Cardiac muscle cell (in vitro differentiated cells and primary cell): ENCODE measurements at places on chromosomes 2 and 18. TPM values are rescaled to one million over a fixed set of nuclear protein-coding genes. Genes with fewer than 3 reads are reported as not detected.

GRCh38 chr18:36675542-36675941, 153.3 kb downstream of the TPGS2 start:
- no peak for DNase-seq
- peaks cover 24% of the 10 kb centered on the region for H3K36me3 ChIP-seq
- H3K4me3 ChIP-seq: no peak overlapping the region
- no peaks in the 10 kb centered on the region for H3K4me1 ChIP-seq
- H3K27ac ChIP-seq: no peak overlapping the region

- H3K4me1 ChIP-seq: no peaks in the 10 kb centered on the region
- H3K4me3 ChIP-seq: no peak overlapping the region
- DNase-seq: no peak
- no peak overlapping the region for H3K27ac ChIP-seq
- no peaks in the 10 kb centered on the region for H3K36me3 ChIP-seq
Measured at GRCh38 chr2:16470936-16471490, 194.6 kb downstream of the CYRIA start.

GRCh38 chr2:119004602-119005001, 62.6 kb downstream of the MARCO start:
- H3K27ac ChIP-seq: no peak overlapping the region
- H3K4me3 ChIP-seq: no peak overlapping the region
- no peak for DNase-seq
- no peaks in the 10 kb centered on the region for H3K4me1 ChIP-seq
- H3K27me3 ChIP-seq: peaks cover 16% of the 10 kb centered on the region
- H3K36me3 ChIP-seq: no peaks in the 10 kb centered on the region

GRCh38 chr2:204425821-204426220, 119.5 kb upstream of the PARD3B start:
- DNase-seq: no peak
- no peaks in the 10 kb centered on the region for H3K36me3 ChIP-seq
- H3K27me3 ChIP-seq: no peaks in the 10 kb centered on the region
- no peaks in the 10 kb centered on the region for H3K4me1 ChIP-seq
- no peak overlapping the region for H3K27ac ChIP-seq

The CLEC4F gene
- polyA plus RNA-seq: not detected in 2 replicates

The SLC19A3 gene
- 0.35 TPM in 1 of 2 replicates, not detected in the other for polyA plus RNA-seq

- H3K27ac ChIP-seq: no peak overlapping the region
- no peak for DNase-seq
- H3K4me3 ChIP-seq: no peak overlapping the region
- no peaks in the 10 kb centered on the region for H3K27me3 ChIP-seq
Measured at GRCh38 chr2:68741805-68742306, 7.2 kb downstream of the ARHGAP25 start.

DNA sequence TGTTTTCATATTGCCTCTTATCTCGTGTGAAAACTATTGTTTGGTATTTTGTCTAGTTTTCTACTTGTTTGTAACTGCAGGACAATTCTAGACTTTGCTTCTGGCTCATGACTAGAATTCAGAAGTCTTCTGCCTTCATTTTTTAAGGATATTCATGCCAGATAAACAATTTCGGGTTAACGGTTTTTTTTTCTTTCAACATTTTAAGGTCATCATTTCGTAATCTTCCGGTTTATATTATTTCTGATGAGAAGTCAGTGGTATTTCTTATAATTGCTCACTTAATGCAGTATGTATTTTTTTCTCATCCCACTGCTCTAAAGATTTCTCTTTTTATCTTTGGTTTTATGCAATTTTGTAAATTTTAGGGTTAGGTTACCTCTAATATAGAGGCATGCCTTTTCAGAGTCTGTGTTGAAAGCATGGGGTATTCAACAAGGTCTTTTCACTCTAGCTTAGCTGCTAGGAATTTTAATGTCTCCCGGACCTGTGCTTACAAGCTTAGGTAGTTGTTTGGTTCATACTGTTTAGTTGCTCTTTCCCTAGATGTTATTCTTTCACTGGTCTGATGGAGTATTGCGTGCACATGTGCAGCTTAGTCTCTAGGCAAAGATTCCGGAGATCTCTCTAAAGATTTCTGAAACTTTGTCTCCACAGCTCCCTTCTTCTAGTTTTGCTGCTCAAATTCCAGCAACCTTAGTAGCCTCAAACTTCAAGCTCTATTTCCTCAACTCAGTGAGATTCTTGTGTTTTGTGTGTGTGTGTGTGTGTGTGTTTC, 198.1 kb downstream of the MCFD2 start:
- no peak overlapping the region for H3K27ac ChIP-seq
- peaks cover 16% of the 10 kb centered on the region for H3K4me1 ChIP-seq
- H3K27me3 ChIP-seq: no peaks in the 10 kb centered on the region
- no peak overlapping the region for H3K4me3 ChIP-seq

DNA sequence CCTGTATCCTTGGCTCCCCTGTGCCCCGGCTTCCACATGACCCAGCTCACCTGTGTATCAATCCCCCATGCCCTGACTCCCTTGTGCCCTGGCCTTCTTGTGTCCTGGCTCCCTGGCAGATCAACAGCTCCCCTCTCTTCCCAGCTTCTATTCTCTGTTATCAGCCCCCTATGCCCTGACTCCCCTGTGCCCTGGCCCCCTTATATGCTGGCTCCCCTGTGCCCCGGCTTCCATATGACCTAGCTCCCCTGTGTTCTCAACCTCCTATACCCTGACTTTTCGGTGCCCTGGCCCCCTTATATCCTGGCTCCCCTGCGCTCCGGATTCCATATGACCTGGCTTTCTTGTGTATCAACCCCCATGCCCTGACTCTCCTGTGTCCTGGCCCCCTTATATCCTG, 209.2 kb downstream of the LOXHD1 start:
- no peak for DNase-seq
- H3K36me3 ChIP-seq: peaks cover 10% of the 10 kb centered on the region
- no peak overlapping the region for H3K27ac ChIP-seq
- H3K4me1 ChIP-seq: no peaks in the 10 kb centered on the region

DNA sequence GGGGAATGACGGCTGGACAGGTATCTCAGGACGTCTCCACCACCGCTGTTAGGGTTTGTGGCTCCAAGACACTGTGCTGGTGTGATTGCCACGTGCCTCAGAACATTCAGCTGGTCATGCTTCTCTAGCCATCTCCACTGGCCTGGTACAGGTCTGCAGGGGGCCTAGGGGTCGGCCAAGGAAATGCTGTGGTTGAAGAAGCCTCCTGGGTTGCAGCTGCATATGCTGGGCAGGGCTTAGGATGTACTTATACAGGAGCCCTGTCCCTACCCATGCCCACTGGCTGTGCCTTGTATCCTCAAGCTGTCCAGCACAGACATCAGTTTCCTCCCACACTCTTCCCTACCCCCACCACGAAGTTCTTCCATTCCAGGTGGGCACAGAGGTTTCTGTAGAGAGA, 64.1 kb downstream of the NPPC start:
- no peak overlapping the region for H3K4me3 ChIP-seq
- no peak overlapping the region for H3K27ac ChIP-seq
- no peaks in the 10 kb centered on the region for H3K36me3 ChIP-seq
- DNase-seq: no peak
- H3K27me3 ChIP-seq: no peaks in the 10 kb centered on the region

- no peaks in the 10 kb centered on the region for H3K36me3 ChIP-seq
- H3K4me1 ChIP-seq: peaks cover 7% of the 10 kb centered on the region
- H3K4me3 ChIP-seq: peak within 1 kb of the TSS; percentile 78
Measured at GRCh38 chr2:19358242-19359020, at the start of gene OSR1. Gene OSR1 (minus strand): TSS chr2:19358623. CDS start chr2:19353805, 4,818 bp downstream.

- peaks cover 15% of the 10 kb centered on the region for H3K4me1 ChIP-seq
- no peak for DNase-seq
- H3K27ac ChIP-seq: no peak overlapping the region
- H3K27me3 ChIP-seq: no peaks in the 10 kb centered on the region
- no peak overlapping the region for H3K4me3 ChIP-seq
Measured at GRCh38 chr2:152456262-152456661, 121.3 kb downstream of the FMNL2 start.

The GPR148 gene
- 1.7 TPM in 1 of 2 replicates, not detected in the other for polyA plus RNA-seq

DNA sequence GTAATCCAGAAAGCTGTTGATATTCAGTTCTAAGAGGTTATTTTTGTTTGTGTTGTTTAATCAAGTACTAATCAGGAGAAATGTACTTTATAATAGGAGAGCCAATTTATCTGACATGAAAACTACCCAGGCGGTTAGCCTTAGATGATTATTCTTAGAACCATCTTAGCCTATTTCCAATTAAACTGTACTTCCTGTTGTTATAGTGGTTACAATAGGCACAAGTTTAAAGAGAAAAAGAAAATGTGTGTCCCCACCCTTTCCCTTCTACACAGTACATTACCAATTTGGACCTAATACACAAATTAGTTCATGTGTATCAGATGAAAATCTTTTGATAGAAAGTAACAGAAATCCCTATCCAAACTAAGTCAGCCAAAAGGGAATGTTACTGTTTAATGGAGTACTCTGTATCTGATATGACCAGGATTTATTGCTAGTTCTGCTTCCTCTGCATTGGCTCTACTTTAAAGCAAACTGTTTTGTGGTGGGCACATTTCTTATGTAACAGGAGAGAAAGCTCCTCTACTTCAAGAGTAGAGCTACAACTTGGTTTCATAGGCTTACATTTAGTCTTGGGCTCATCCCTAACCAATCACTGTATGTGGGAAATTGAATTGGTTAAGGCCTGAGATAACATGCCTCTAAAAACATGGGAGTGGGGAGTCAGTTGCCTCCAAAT, 217.9 kb downstream of the UBE2E3 start:
- no peaks in the 10 kb centered on the region for H3K4me1 ChIP-seq
- no peaks in the 10 kb centered on the region for H3K27me3 ChIP-seq
- H3K36me3 ChIP-seq: no peaks in the 10 kb centered on the region
- no peak overlapping the region for H3K4me3 ChIP-seq
- no peak overlapping the region for H3K27ac ChIP-seq

- H3K27ac ChIP-seq: no peak overlapping the region
- H3K27me3 ChIP-seq: no peaks in the 10 kb centered on the region
Measured at GRCh38 chr2:160300203-160300602, 100.1 kb upstream of the ITGB6 start.

GRCh38 chr18:49612515-49613033, 50.7 kb downstream of the LIPG start:
- no peaks in the 10 kb centered on the region for H3K27me3 ChIP-seq
- DNase-seq: no peak
- no peak overlapping the region for H3K4me3 ChIP-seq
- H3K27ac ChIP-seq: no peak overlapping the region
- no peaks in the 10 kb centered on the region for H3K4me1 ChIP-seq
- H3K36me3 ChIP-seq: no peaks in the 10 kb centered on the region
